Cortex of kidney (tissue), 1 donor: ENCODE measurements at places on chromosomes 4 and X.
A peak's percentile ranks its signal among the peaks of the same experiment; 100 is the strongest.

DNA sequence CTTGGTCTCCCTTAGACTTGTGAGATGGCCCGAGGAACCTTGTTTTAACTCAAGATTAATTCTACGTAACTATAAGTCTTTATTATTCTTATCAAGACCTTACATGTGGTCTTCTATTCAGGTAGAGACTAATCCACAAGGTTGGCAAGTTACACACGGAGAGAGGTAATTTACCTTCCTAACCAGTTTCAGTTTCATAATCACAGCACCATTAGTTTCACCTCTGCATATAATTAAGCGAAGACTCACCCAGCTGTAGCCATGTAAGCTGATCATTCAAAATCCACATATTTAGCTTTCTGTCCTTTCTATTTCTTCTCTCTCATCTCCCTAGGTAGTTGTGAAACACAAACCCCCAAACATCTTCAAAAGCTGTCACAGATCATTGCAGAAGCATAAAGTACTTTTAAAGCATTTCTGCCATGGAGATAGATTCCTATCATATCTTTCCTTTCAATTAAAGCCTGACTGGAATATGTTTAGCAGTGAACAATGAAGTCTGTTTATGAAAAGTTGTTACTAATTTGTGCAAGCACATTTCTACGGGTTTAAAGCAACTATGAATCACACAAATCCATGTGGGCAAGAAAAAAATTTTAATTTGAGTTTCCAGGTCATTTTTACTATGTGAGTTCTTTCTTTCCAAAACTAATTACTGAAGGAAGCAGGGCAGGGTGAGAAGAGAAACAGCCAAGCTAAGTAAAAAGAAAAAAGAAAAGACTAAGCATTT lies 78.5 kb downstream of the BTC start:
- DNase-seq = no peak

GRCh38 chrX:10360116-10360515 lies 203.3 kb downstream of the CLCN4 start:
- no peak for DNase-seq

- no peak for DNase-seq
Measured at GRCh38 chr4:47381172-47381571, 82.3 kb downstream of the COMMD8 start.

DNA sequence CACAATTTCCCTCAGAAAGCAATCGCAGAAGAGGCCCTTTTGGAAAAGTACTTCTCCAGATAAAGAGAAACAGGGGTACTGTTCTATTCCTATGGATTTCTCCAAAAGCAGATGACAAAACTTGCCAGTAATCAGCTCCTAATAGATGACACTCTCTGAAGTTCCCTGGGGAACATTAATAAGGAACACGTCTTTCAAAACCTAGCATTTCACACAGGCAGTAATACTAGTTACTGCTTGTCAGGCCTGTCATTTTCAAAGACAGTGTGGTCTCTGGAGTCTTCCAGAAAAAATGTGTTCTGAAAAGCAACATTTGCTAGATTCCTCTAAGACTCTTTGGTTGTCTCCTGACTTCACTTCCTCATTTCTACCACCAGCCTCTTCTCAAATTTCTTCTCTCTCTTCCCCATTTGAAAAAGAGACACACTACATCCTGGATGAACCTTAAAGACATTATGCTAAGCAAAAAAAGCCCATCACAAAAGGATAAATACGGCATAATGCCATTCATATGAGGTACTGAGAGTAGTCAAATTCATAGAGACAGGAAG lies 47.3 kb downstream of the CHRDL1 start:
- no peak for DNase-seq

GRCh38 chrX:10401239-10401638 lies 219.1 kb downstream of the MID1 start:
- DNase-seq = no peak

DNA sequence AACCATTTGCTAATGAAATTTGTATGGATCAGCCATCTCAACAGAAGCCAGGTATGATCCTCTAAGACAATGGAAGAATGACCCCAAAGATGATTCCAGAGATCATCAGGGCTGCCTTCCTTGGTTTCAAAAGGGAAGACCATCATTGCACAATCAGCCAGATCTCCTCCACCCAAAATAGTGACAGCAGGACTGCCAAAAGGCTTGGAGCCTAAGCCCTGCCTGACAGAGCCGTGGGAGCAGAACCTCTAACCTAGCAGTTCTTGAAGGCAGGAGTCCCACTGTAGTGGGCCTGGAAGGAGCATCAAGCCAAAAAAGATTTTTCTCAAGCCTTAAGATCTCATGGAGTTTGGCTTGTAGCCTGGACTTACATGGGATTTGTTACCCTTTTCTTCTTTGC lies 226.0 kb downstream of the RASL11B start:
- DNase-seq = no peak

GRCh38 chr4:177006331-177006730 lies 213.6 kb upstream of the VEGFC start:
- no peak for DNase-seq

- no peak for DNase-seq
Measured at GRCh38 chr4:80220711-80221110, 23.4 kb downstream of the PRDM8 start.

DNA sequence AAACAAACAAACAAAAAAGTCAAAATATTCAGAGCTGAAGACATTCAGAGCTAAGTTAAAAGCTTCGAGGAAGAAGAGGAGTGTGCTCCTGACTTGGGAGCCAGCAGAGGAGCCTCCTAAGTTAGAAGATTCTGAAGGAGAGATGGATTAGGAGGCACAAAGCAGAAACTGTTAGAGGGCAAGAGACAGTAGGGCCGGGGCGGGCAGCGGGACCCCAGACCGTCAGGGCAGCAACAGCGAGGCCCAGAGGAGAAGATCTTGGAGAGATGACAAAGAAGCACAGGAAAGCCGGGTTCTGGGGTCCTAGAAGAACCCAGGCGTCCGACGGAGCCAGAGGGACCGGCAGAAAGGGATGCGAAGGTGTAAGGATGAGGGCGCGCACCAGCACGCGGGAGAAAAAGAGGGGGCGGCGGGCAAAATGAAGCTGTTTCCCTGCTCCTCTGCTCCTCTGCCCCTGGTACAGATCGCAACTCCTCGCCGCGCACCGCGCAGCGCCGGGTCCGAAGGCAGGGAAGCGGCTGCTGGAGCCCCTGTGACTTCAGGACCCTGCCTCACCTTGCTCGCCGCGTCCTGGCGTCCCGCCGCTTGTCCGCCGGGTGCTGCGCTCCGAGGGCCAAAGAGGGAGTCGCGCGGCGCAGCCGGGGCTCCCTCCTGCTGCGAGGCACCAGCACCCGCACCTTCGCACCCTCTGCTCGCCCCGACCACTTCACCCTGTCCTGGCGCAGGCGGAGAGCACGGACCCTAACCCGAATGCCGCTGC lies 477 bp downstream of the KLHL13 start:
- peak; percentile 7 for DNase-seq

DNA sequence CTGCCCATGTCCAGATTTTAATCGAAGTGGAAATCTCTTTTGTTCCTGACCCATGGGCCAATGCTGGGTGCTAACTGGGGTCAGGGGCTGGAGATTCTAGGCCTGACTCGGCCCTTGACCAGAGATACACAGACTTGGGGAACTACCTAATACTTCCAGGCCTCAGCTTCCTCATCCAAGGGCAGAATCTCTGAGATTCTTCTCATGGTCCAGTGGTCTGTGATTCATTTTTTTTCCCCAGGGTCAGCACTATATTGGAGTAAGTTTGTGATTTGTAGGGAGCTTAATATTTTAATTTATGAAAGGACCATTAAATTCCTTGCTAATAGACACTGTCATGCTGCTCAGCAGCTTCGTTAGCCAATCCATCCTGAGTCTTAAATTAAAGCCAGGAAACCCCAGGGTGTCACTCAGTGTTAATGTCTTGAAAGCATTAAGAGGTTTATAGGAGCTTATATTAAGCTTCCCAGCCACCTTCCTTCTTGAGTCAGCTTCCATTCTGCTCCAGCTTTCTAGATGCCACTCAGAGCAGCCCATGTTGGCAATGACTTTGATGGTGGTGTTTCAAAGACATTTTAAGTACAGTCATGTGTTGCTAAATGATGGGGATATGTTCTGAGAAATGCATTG lies 27.0 kb upstream of the PROM1 start:
- DNase-seq = no peak

DNA sequence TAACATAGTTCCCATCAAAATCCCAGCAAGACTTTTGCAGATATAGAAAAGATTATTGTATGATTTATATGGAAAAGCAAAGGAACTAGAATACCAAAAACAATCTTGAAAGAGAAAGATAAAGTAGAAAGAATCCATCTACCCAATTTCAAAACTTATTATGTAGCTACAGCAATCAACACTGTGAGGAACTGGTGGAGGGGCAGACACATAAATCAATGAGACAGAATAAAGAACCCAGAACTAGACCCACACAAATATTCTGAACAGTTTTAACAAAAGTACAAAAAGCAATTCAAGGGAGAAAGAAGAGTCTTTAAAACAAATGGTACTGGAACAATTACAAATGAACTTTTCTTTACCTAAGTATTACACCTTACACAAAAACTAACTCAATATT lies 67.0 kb downstream of the LRBA start:
- no peak for DNase-seq

DNA sequence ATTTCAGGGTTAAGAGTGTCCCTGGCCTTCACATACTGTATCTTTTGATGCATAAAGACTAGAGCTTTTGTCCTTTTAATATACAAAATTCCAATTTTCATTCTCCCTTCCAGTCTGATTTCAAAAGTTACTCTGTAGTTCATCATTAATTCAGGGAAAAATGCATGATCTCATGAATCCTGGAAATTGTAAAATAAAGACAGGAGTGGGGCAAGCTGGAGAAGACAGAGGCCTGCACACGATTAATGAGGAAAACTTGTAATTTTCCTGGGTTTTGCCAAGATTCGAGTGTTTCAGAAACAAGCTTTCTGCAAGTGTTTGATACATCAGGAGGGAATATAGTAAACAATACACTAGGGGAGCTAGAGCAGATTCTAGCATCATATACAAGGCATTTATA lies 947.9 kb downstream of the FAT4 start:
- DNase-seq = no peak

DNA sequence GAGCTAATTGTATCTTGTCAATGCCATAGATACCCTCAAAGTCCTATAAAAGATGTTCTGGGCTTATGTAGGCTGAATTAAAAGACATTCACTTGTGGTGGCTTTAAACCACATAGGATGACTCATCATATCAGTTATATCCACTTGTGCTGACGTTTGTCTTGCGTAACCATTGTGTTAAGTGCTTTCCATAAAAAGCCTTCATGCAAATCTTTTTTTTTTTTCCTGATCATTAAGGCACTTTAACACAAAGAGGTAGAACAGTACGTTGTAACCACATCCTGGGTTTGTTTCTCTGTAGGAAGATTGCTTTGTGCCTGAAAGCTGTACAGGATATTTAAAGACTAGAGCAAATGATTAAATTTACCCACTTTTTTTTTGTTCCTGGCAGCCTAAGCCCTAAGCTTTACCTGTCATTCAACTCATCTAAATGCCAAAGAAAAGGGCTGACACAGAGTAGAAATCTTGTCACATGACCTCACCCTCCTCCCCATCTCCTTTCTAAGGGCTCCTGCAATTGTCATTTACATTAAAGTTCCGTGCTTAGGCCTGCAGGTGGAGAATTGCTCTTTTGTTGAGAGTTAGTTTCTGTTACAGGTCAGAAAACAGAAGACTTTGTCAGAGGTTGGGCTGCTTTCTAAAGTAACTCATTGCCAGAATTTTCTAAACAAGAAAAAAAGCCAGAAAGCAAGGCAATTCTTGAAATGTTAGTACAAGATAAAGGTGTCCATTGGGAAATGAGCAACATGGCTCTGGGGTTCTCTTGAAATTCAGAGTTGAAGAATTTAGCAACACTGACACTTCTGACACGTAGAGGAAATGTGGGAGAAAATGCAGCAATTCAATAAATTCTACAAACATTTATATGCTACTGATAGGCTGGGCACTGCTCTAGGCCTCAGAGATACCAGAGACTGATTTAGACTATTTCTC lies 555.6 kb downstream of the PPARGC1A start:
- no peak for DNase-seq

DNA sequence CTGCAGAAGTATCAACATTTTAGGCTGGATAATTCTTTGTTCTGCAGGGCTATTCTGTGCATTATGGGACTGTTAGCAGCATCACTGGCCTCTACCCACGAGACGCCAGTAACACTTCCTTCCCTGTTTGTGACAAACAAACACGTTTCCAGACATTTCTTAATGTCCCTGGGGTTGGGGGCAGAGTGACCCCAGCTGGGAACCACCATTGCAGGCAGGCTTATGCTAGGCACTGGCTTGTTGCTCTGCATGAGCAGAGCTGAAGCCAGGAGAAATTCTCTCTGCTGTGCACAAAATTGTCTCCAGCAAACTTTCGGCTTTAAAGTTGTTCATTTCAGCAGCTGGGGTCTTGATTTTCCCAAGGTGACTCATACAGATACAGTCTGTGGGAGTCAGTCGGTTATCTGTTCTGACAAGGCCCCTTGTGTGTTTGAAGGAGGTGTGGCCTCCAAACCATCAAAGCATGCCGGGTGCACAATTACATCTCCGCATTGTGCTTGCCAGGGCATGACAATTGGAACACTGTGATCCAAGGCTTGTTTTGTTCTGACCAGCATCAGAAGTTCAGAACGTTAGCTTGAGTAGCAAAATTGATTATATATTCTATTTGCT lies 156.4 kb upstream of the BOD1L1 start:
- DNase-seq = no peak

GRCh38 chr4:108556588-108557200 lies 63.7 kb upstream of the RPL34 start:
- no peak for DNase-seq

DNA sequence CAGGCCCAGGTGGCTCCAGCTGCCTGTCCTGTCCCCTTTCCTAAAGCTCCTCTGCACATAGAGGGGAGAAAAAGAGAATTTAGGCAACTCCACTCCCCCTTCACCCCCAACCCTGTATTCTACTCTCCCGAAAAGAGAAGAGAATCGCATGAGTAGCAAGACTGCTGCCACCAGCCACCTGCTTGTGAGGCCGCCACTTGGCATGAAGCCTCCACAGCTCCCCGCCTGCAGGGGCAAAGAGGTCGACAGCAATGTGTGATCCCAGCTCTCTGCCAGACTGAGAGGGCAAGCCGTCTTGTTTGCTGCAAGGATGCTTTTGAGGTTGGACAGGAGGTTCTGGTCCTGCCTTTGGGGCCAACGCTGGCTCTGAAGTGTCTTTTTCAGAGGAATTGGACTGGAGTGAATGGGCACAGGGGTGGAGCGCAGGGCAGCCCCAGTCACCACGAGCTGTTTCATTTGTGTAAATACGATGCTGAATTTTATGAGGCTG lies 77.1 kb downstream of the STARD8 start:
- DNase-seq = no peak

DNA sequence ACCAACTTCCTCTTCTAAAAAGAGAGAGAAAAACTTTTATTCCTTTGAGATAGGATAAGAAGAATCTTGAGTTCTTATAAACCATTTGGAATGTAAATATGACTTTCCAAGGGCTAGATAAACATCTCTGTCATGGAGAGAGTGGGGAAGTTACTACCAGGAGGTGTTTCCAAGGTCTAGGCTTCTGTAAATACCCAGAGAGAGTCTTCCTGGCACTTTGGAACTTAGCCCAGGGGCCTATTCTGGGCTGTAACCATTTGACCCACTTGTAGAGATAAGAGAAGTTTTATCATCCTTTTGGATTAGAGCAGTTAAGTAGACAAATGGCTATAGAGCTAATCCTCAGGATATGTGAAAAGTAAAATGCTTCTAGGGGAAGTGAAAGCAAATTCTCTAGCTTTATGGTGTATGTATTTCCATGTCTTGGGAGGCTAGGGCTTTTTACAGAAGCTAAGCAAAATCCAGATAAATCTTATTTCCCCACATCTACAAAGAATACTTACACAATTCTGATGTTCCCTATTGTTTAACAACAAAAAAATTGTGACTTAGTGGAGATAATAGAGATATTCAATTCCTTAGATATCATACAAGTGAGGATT lies 51.1 kb downstream of the MCUB start:
- no peak for DNase-seq
